Stimulated activated CD4-positive, alpha-beta T cell treated with anti-CD3 and anti-CD28 coated beads, Interleukin-1b, Interleukin-23, amount 100 ng/mL, for 1 hour (primary cell): ENCODE measurements at places on chromosomes 5 and 9.

GRCh38 chr9:126882746-126883145 is 22.3 kb downstream of the ZBTB34 start:
- DNase-seq: no peak

DNA sequence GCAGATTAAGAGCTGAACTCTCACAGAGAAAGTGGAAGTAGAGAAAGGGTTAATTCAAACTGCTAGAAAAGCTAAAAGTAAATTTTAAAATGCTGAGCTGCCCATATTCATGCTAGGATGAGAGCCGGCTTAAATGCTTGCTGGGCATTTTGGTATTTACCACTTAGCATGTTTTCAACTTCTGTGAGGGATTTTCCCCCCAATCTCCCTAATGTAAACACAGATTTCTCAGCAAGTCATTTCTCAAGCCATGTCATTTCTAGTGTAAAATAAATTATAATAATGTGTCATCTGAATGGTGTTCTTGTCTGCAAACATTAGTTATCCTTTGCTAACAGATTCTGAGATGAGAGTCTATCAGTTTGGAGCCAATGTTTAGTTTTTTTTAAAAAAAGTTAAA is 22.3 kb downstream of the RPS23 start:
- no peak for DNase-seq

GRCh38 chr5:79329453-79329852 is 93.5 kb downstream of the JMY start:
- DNase-seq: no peak

DNA sequence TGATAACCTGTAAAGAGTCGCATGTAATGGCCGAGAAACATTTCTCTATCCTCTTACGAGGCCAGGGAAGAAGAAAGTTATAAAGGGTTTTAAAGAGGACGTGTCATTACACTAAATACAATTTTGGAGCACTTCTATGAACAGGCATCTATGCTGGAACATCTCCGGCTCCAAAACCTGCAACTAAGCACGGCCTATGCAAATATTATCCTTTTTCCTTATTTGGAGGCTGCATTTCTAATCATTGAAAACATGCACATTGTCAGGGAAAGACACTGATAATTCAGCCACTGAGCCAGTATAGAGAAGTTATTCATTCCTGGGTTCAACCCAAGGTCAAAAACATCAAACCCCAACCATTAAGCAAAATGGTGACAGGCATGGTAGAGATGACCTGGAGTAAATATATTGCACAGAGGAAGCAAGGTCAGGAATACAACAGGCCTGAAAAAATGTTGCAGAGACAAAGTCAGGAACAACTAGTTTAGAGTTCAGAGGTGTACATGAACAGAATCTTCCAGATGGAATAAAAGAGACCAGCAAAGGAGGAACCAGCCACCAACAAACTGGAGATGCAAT is 674.1 kb downstream of the NR2F1-AS1 start:
- DNase-seq: no peak

GRCh38 chr5:32936329-32936728 is 225.2 kb downstream of the NPR3 start:
- DNase-seq: no peak

- DNase-seq: peak; percentile 41
Observed at GRCh38 chr5:175796536-175797499, 74.6 kb upstream of the CPLX2 start.

DNA sequence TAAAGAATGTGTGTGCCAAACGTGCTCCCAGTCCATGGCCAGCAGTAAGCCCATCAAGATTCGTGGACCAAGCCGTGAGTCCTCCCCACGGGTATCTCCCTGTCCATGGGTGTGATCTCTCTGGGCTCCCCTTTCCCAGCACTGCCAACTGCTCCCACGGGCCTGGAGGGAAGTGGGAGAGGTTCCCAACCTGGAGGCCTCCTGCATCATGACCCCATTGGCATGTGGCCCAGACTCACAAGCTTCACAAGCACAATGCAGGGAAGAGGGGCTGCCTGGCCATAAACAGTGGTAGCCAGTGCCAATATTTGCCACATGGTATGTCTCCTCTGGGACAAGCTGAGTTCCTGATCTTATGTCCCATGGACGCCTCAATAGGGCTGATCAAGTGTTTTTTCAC is 59.1 kb downstream of the ABLIM3 start:
- no peak for DNase-seq

- no peak for DNase-seq
Observed at GRCh38 chr5:65262649-65263059, 219.1 kb downstream of the ADAMTS6 start.

DNA sequence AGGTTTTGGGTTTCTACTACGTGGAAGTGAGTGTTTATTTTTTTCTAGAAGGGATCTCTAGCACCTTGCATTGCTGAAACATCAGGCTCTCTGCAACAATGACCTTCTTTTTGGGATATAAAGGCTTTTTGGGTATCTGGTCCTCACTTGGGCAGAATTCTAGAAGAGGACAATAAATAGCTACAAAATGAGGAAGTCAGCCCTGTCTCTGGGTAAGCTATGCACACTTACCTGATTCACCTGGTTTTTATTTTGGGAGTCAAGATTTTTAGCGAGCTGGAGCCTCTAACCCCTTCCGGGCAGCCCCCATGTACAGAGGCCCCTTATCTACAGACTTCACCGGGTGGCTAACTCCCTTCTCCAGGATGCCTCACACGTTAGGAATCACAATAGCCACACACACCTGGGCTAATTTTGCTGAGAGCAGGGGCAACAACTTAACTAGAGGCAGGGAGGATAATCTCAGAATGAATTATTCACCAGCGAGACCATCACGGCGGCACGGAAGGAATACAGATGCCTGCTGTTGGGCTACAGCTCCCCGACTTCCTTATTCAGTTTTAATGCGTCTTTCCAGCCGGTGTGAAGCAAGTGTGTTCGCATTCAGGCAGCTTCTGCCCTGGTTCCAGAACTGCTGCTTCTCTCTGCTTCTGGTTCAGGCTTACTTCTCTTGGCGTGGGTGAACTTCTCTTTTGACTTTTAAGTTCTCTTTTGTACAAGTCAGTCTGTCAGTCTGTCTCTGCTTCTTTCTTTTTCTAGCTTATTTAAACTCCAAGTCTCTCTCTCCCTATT is 341.0 kb upstream of the PANK3 start:
- DNase-seq: no peak

DNA sequence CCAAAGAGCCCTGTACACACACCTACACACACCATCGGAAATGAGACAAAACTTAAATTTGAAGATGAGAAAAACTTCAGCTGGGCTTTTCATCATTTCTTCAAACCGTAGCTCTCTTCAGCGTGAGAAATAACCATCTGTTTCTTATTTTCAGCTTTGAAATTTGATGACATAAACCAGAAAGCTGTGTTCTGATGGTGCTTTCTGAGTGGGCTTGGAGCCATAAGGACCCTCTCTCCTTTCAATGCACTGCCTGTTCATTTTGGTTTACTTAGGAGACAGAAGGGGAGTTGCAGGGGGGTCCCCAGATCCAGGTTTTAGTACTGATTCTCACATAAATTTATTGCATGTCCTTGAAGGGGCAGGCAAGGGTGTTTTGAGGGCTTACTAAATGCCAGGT is 9.5 kb downstream of the FBXO10 start:
- no peak for DNase-seq

GRCh38 chr5:78245136-78245535 is 49.4 kb downstream of the AP3B1 start:
- DNase-seq: no peak

GRCh38 chr5:135308752-135309151 is 90.3 kb downstream of the MACROH2A1 start:
- DNase-seq: no peak

DNA sequence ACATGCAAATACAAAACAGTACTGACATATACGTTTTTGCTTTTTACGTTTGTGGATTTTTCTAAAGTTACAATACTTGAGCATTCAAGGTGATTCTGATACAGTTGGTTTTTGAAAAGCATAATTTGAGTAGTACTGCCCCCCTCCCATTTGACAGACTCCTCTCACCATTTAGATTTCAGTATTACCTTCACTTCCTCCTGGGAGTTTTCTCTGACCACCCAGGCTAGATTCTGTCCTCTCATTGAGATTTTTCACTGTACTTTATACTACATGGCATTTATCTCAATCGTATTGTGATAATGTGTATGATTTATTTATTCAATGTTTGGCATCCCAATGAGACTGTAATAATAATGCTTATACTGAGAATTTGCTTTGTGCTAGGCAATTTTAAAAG is 32.8 kb upstream of the SMAD5 start:
- no peak for DNase-seq

- DNase-seq: no peak
Observed at GRCh38 chr9:12766357-12766756, 8.5 kb upstream of the LURAP1L start.

DNA sequence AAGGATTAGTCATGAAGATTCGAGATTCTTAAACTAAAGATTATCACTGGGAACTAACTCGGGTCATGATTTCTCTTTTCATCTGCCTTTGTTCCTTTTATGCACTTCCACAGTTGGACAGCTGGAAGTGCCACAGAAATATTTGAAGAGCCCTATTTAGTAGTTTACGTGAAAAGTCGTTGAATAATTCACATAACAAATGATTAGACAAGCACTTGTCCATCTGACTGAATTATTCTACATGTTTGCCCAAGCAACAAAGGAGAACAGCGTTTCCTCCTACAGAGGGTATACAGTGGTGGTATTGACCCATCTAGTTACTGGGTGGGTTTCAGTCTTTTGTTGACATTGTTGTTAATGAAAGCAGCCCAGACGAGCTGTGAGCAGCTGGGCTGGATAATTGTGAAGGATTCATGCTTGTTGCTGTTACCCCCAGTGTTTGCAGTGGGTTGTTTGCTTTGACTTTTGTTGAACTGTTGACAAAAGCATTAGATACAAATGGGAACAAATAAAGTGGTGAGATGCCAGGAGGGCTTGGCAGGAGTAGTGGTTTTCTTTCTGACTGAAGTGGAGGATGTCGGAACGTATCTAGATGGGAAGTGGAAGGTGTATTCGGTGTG is 96.2 kb downstream of the TLE4 start:
- DNase-seq: no peak

DNA sequence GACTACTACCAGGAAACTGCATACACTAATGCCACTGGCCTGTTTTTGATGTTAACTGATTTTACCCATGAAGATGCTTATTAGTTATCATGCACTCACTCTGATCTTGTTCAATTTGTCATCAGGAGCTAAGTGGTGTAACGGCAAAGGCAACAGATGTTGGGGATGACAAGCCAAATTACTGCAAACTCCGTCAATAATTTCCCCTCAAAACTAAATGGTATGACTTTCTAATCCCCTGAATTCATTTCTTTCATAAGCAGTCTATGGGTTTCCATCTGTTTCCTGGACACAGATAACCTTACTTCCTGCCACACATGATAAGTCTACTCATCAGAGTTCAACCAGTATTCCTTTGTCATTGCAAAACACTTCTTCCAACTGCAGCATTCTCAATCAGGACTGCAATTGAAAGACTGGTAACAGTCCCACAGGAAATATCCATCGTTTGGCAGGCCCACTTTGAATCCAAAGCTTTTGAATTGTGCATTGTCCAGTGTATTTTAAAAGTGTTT is 96.2 kb upstream of the SMC2 start:
- DNase-seq: no peak

- DNase-seq: no peak
Observed at GRCh38 chr5:107485184-107485583, 185.6 kb downstream of the EFNA5 start.

DNA sequence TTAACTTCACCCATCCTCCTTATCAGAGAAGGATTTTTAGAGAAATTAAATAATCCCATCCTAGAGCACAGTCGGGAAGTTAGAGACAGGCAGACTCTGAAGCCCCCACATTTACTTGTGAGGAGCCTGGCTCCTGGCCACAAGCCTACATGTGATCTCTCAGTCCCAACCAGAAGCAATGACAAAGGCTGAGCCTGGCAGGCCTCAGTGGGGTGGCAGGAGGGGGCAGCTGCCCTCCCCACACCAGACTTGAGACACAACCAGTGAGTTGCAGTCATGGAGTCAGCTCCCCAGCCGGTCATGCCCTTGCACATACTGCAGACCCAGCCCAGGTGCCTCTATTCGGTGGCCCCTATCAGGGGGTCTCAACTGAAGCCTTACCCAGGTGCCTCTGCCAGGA is 11.0 kb downstream of the NAIF1 start:
- DNase-seq: no peak

DNA sequence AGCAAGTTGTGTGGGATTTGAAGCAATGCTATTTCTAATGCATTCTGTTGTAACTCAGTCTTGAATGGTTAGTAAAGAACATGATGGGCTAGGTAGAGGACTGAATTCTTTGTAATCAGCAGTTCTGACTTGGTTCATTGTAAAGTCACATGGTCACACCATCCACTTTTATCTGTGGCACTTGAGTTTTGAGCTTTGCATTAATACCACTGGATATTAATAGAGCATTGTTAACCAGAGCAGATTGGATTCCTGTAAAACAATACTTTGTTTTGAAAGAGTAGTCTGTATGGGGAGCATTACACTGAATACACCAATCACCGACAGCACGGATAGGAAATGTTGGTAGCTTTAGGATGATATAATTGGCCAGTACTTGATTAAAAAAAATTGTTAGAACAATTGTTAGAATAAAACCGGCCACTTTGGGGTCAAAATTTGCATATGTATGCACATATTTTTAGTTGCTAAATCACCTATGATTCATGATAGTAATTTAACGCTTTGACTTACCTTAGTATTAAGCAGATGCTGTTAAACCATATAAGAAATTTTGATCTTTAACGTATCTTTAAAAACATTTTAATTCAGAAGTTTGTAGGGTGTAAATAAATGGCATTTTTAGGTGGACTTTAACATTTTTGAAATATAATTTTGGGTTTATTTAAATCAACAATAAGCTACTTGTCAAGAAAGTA is 17.4 kb downstream of the SLC12A2 start:
- DNase-seq: no peak

DNA sequence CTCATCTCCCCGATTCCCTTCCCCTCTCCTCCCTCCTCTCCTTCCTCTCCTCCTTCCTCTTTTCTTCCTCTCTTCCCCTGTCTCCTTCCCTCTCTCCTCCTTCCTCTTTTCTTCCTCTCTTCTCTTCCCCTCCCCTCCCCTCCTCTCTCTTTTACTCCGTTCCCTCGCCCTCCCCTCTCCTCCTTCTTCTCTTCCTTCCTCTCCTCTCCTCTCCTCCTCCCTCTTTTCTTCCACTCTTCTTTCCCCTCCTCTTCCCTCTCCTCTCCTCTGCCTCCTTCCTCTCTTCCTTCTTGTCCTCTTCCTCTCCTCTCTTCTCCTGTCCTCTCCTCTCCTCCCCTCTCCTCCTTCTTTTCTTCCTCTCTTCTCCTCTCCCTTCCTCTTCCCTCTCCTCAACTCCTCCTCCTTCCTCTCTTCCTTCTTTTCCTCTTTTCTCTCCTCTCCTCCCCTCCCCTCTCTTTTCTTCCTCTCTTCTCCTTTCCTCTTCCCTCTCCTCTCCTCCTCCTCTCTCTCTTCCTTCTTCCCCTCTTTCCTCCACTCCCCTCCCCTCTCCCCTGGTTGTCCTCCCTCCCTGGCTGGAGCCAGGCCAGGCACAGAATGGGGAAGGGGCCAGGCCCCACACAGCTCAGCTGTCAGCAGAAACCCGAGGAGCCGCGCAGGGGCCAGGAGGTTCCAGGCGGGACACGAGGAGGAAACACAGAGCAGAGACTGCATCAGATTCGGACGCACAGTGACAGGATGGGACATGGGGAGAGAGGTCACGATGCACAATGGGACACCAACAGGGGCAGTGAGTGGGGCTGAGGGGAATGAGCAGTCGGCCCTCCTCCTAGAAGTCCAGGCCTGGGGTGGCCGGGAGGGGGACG is 48.0 kb downstream of the CAMK2A start:
- DNase-seq: no peak

- DNase-seq: no peak
Observed at GRCh38 chr5:148666353-148666752, 12.0 kb upstream of the HTR4 start.
